ENCODE measurements at places on chromosomes 3 and 15.

DNA sequence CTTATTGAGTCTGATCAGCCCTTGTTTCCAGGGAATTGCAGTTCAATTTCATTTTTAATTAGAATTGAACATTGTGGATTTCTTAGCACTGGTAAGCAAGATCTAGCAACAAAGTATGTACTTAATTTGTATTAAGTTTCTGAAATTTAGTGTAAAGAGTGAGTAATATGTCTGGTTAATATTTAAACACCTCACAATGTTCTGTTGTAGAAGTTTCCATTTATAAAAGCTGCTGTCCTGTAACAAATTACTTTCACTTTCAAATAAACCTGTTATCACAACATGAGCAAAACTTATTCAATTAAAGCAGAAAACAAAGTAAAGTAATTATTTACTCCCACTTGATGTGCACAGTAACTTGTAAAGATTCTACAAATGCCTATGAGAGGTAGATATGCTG is 448.5 kb downstream of the NAALADL2 start:
- DNase-seq, result no peak

- DNase-seq, result no peak
These were observed 50.2 kb upstream of the C3orf49 start for GRCh38 chr3:63768888-63769287.

DNA sequence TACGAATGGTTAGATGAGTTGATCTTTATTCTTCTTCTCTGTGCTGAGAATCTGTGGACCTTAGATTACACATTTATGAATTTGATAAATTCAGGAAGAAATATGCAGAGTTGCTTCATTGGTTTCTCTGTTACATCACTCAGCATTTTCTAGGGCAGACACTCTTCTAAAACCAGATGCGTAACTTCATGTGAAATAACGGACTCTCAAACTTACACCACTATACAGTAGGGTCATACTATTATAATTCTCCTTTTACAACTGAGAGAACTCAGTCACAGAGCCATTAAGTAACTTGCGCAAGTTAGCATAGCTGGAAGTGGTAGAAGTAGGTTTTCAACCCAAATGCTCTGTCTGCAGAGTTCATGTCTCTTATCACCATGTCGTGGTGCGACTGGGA is 5.7 kb downstream of the TMEM207 start:
- no peak for DNase-seq

GRCh38 chr3:183217548-183218332 is 35.3 kb upstream of the B3GNT5 start:
- no peak for DNase-seq

DNA sequence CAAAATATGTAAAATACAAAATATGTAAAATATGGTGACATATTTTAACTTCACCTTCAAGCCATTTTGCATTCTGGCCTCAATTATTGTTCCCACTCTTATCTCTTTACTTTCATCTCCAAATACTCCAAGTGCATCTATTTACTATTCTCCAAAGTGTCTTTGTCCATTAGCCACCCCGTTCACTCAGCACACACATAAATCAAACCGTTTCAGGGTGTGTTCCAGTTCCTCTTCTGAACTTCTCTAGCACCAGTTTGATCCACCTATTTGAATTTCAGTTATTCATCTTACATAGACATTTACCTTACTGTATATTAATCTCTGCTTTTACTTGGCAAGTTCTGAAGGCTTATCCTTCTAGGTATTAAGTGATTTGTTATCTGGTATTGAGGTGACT is 45.1 kb downstream of the SGO1 start:
- no peak for DNase-seq

- no peak for DNase-seq
These were observed 15.4 kb downstream of the WNT5A start for GRCh38 chr3:55471522-55472280.

DNA sequence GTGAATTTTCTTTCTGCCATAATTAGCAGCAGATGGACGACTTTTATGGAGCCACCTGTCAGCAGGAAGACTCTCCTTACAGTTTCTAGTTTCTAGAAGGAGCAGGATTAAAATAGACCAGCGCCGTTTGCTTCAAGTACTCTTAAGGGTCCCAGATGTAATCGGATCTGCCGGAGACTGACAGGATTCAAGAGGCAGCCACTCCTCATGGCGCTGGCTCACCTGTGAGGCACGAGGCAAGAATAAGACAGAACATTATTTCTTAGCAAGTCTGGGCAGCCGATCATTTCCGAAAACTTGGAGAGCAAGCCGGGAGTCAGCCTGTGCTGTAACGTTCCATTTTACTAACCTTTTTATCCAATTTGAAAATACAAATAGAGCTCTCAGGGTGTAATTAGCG is 410.4 kb upstream of the RORA start:
- DNase-seq, result no peak

GRCh38 chr3:59432665-59433064 is 382.8 kb upstream of the CFAP20DC start:
- DNase-seq, result no peak

- DNase-seq, result peak; percentile 37
These were observed 12.0 kb downstream of the EXOSC7 start for GRCh38 chr3:44988073-44988472.

GRCh38 chr3:123296261-123296660 is 94.5 kb downstream of the SEC22A start:
- no peak for DNase-seq

DNA sequence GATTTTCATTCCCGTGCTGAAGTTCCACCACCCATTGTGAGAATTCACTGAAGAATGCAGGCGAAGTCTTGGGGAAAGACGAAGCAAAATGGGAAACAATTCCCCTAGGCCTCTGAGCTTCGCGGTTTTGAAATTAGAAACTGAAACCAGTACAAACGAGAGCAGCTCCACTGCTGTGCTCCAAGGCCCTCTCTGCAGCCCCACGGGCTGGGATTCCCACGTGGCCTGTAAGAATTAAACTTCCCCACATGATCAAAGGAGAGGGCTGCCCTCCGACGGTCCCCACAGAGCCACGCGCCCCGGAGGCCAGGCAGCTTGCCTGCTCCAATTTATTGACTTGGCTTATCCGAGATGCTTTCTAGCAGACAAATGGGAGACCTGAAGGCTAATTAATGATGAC is 144.0 kb downstream of the GREM1 start:
- no peak for DNase-seq

GRCh38 chr15:36479200-36479896 is 100.1 kb upstream of the CDIN1 start:
- DNase-seq, result no peak

- DNase-seq, result peak; percentile 74
These were observed 166.4 kb upstream of the TLE3 start for GRCh38 chr15:70264014-70264582.

DNA sequence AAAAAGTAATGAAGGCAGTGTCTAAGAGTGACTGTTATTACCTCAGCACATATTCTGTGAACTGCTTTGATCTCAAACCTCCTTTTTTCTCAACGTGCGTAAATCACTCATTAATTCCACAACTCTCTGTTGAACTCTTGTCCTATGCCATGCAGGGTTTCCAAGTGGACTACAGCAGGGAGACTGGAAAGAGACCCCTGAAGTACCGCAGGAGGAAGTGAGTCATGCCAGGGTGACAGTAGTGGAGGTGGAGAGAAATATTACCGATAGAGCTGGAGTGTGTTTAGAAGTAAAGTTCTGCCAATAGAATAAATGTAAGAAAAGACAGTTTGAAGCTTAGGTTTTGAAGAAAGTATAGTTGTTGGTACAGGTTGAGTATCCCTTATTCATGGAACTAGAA is 908.9 kb downstream of the ROBO1 start:
- DNase-seq, result no peak

DNA sequence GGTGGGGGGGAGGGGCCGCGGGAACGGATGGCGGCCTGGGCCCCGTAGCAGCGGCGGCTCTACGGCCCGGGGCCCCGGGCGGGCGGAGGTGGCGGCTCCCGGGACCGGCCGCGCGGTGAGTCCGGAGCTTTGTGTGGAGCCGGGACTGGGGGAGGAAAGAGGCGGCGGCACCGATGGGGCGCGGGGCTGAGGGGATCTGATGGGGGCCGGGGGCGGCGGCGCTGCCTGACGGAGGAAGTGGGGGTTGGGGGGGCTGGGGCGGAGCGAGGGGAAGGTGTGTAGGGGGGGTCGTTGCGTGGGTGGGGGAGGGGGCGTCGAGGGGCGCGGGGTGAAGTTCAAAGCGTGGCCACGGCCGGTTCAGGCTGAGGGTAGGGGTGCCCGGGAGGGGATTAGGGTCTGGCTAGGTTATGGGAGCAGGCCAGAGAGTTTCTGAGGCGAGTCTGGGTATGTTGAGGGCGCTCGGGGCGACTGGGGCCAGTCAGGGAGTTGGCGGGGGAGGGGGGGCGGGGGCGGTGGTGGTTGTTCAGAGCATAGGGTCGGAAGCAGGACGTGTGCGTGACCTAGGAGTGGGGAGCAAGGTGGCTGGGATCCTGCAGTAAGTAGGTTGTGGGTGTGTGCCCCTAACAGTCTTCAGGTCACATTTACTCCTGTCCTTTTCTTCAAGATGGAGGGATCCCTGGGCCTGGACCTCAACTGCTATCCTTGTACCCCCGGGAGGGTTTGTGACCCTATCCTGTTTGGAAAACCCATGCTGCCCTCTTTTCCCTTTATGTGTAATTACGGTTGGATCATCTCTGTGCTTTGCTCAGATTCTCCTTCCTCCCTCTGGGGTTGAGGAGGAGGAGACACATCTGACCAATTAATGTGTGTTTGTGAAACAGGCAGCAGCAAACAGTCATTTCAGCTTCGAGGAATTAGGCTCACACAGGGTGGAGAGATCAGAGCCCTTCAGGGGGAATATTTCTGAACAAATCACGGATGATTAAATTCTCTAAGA is 644 bp downstream of the ZNF609 start:
- peak; percentile 40 for DNase-seq

GRCh38 chr3:126357295-126358037 is at the start of gene KLF15:
KLF15 (minus strand) TSS chr3:126357408; CDS start chr3:126352922, 4,486 bp downstream.
- DNase-seq, result peak; percentile 94

DNA sequence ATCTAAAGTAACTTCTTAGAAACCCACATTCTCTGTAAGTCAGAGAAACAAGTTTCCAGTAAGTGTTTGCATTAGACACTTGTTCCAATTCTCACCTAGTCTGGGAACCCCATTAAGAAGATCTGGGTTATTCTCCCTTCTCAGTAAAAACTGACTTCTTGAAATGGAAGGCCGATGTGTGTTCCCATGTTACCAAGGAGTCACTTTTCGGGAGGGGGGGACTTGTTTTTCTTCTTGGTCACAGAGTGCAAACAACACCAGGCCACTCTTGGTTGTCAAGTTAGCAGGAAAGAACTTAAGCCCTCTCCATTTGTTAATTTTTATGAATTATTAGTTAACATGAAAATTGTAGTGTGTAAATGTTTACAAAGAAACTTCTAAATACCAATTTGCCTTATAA is 55.6 kb downstream of the ITPR1 start:
- DNase-seq, result no peak

DNA sequence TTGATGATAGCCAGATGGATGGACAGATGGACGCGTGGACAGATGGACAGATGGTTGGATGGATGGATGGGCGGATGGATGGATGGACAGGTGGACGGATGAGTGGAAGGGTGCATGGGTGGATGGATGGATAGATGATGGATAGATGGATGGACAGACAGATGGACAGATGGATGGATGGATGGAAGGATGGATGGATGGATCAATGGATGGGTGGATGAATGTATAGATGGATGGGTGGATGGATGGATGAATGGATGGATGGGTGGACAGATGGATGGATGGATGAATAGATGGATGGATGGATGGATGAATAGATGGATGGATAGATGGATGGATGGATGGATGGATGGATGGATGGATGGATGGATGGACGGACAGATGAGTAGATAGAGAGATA is 40.9 kb downstream of the GABRB3 start:
- no peak for DNase-seq

- DNase-seq, result no peak
These were observed 257.4 kb downstream of the RORA start for GRCh38 chr15:60971732-60972131.

- no peak for DNase-seq
These were observed 401.0 kb upstream of the TBL1XR1 start for GRCh38 chr3:177598097-177598833.

GRCh38 chr3:177622520-177622919 is 425.2 kb upstream of the TBL1XR1 start:
- no peak for DNase-seq

- DNase-seq, result no peak
These were observed 11.2 kb upstream of the MED12L start for GRCh38 chr3:151074256-151074655.

DNA sequence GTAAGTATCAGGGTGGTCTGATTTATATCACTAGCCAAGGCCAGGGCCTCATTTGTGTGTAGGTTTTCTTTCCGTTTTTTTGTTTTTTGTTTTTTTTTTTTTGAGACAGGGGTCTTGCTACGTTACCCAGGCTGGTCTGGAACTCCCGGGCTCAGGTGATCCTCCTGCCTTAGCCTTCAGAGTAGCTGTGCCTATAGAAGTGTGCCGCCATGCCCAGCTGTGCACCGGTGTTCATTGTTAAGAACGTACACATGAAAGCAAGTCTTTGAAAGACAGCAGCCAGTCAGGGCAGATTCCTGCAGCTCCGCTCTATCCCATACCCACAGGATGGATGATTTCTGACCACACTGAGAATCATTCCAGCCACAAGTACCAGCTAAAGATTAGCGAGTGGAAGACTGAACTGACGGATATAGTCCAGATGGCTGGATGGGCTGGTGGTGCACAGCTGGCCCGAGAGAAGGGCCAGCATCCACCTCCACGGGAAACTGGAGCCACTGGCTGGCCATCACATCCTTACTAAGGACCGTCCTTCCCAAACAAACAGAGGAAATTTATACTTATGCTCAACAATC is 95.4 kb downstream of the PCSK6 start:
- DNase-seq, result no peak

DNA sequence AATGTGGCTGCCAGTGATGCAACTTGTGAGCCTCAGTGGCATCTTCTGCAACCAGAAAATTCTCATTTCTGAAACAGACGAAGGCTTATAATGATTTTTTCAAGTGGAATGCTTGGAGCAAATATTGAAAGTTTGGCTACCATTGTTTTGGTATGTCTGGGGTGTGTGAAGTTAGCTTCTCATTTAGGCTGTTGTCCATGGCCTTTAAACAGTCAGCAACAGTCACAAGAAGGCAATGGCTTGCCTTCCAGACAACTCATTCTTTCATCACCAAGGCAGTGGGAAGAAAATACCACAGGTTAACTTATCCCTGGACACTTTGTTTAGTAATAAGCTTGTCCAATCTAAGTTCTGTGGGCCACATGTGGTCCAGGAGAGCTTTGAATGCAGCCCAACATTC is 4.7 kb upstream of the BNC1 start:
- DNase-seq, result no peak

- DNase-seq, result no peak
These were observed 49.7 kb upstream of the GOLGA6B start for GRCh38 chr15:72604794-72605193.

GRCh38 chr3:16337856-16338540 is 73.0 kb downstream of the OXNAD1 start:
- DNase-seq, result no peak

- DNase-seq, result no peak
These were observed 141.1 kb downstream of the NR1D2 start for GRCh38 chr3:24086206-24086605.

GRCh38 chr3:195119461-195120266 is 151.3 kb downstream of the XXYLT1 start:
- no peak for DNase-seq

GRCh38 chr15:47756872-47757271 is 39.6 kb downstream of the SEMA6D start:
- DNase-seq, result no peak

Data from germinal center (tissue), 1 donor.